ENCODE measurements at places on chromosomes 4 and X.

DNA sequence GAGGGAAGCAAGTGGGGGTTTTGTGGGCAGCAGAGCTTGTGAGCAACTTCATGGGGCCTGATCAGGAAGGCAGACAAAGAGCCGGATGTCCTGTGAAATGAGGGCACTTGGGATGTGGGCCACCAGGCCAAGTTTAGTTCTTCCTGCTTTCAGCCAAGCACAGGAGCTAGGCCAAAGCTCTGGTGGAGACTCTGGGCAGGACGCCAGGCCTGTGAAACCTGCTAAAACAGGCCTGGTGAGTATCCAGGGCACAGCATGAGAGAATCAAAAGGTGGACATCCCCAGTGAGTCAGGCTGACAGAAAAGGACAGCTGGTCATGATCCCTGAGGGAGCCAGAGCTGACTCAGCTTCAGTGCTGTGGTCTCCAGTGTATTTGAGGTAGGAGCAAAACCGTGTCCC is 95.7 kb downstream of the NPNT start:
- no peak for DNase-seq

GRCh38 chrX:2374086-2374485 is 126.7 kb downstream of the DHRSX start:
- no peak for DNase-seq

DNA sequence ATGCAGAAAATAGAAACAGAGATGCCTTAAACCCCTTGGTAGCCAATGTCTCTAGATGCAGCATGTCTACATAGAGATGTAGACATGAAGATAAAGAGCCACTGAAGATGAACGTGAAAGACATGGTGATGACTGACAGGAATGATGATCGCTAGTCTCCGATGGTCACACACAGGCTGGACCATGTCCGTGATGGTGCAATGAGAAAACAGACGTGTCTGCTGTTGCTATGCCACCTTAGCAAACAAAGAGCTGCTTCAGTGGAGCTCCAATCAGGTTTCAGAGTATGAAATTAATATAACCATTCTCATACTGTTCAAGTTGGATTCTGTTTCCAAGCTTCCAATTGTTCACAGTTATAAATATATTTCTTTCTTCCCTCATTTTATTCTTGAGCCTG is 256.5 kb downstream of the CAMK2D start:
- DNase-seq: no peak

DNA sequence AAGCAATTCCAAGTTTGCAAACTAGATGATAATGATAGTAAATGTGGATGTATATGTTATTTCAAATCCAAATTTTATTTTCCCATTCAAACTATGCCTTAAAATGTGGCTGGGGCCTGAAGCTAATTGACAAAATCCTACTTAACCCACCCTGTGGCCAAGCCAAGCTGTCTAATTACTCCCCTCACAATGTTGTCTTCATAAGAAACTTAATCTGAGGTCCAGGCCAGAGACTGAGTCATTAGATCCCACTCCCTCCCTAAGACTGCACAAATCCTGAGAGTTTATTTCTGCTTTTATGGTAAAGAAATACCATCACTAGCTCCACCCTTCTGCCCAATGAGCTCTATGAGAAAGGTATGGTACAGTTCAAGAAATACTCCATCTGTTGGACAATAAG is 16.6 kb downstream of the SMPX start:
- DNase-seq: no peak

GRCh38 chrX:18761750-18762149 is 54.3 kb downstream of the PPEF1 start:
- DNase-seq: no peak

GRCh38 chr4:120633810-120634209 is 288.7 kb downstream of the PRDM5 start:
- no peak for DNase-seq

- no peak for DNase-seq
These were observed 223.0 kb upstream of the EPHA5 start for GRCh38 chr4:65893271-65893670.

DNA sequence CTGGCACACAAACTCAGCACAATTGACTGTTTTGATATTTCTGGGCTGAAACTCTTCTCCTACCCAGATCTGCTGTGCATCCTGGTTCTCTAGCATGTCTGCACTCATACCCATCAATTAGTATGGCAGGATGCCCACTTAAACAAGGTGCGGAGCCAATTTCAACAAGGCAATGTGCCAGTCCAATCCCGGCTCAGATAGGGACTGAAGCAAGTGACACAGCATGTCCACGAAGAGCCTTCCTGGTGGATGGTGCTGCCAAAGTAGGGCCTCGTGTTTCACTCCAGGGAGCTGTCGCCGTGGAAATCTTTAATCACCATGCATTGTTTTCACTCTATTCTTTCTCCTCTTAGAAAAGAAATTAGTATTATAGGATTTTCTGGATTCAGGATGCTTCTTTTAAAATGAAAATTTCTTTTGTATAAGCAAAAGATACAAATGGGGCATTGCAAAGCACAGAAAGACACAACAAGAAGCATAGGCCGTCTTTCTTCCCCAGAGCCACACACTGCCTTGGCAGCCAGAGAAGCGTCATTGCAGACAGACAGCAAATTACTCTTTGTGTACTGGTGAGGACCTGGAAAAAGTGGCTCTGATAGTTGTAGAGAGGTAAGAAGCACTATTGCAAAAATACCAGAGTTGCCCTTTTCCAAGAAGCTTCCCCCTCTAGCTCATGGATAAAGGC is 40.6 kb upstream of the LSM6 start:
- DNase-seq: no peak

GRCh38 chr4:137432446-137433311 is 99.6 kb downstream of the PCDH18 start:
- no peak for DNase-seq

DNA sequence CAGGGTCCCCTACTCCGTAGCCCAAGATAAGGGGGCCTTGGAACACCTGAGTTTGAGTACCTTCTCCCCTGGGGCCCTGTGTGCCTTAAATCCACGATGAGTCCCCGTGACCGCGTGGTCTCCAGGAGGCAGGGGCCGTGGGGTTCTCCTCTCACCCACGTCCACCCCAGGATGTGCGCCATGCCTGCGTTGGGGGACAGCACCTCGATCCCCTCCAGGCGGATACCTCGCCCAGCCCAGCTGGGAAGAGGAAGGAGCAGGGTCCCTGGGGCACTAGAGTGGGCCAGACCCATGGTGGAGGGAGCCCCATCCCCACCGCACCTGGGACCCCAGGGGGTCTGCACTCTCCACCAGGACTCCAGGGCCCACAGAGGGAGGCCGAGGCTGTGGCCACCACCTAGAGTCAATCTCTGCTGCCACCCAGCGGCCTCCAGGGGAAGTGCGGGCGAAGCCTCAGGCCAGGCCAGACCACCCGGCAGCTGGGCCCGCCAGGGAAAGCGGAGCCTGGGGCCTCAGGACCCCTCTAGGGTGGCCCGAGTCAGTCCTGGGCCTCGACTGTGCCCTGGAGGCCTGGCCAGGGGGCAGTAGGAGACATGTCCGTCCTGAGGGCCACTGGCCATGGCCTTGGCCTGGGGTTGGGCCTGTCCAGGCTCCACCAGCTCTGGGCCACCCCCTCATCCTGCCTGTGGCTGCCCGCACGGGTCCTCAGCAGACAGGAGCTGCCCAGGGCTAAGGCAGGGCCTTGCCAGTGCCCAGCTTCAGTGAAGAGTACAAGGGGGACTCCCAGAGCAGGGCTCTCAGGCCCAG is 55.0 kb downstream of the FAM53A start:
- peak; percentile 5 for DNase-seq

- no peak for DNase-seq
These were observed 597.5 kb upstream of the PCDH7 start for GRCh38 chr4:30122711-30123110.

DNA sequence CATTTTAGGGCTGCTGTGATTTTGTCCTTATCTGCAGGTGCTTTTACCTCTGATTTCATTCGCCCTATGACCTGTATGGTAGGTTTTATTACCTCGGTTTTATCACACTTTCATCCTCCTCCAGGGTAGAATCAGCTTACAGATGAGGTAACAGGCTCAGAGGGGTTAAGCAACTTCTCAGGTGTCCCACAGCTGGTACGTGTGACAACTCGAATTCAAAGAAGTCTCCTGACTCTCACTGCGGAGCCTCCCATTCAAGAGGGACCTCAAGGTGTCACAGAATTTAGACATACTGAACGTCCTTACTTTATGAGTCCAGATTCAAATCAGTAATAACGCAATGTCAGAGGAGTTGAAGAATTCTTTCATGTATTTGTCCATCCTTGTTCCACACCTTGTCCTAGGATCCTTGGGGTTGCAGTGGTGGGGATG is 12.5 kb upstream of the KIAA0232 start:
- no peak for DNase-seq

DNA sequence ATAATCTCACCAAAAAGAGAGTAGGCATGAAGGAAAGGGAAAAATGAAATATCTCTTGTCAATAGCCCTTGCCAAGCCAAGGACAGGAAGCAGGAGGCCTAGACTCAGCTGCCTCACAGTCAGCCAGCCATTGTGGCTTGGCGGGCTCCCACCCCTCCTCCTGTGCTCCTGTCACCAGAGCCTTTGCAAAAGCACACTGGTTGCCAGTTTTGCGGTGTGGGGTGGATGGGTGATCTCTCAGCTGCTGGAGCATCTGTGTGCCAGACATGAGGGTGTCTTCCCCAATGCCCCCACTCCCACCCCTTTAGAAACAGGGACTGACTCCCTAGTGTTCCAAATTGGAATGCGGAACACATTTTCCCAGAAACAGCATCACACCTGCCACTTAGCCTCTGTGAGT is 26.1 kb downstream of the ARHGEF6 start:
- DNase-seq: no peak

DNA sequence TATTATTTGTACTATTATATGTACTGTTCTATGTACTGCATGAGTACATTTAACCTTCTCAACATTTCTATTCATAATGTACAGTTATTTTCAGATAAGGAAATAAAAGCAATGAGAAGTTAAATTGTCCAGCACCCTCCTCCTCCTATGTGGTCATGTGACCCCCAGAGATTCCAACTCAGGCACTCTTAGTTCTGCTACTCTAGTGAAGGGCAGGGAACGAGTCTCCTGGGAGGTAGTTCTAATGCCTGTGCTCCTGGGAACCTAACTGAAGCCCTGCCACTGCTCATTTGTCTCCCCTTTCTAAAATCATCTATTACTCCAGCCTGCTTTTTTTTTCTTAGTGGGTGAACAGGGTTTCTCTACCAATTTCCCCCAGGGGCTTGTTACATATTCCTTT is 105.9 kb upstream of the GPRIN3 start:
- DNase-seq: no peak

- DNase-seq: no peak
These were observed 7.2 kb downstream of the PHOX2B start for GRCh38 chr4:41741354-41741753.

DNA sequence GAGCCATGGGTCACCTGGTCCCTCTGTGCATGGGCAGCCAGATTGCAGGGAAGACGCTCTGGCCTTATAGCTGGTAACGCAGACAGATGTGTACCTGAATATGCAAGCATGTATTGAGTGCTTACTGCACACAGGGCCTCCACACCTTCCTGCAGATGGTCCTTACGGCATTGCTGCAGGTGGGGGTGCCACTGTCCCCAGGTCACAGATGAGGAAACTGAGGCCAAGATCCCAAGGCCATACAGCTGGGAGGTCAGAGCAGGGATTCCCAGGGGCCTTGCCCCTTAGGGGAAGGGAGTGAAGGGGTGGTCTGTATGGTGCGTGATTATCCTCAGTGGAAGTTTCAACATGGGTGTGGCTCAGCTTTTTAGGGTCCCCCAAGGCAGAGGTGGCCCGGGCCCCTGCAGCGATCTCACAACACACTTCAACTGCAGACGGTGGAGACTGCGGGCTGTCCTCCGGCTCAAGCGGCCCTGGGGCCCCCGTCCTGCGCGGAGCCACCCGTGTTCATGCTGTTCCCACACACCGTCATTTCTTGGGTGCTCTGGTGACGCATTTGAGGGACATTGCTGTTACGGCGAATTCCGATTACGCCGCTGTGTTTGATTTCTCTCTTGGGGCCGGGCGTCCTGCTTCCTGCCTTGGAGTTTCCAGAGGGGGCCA is 8.1 kb downstream of the DOK7 start:
- DNase-seq: no peak

DNA sequence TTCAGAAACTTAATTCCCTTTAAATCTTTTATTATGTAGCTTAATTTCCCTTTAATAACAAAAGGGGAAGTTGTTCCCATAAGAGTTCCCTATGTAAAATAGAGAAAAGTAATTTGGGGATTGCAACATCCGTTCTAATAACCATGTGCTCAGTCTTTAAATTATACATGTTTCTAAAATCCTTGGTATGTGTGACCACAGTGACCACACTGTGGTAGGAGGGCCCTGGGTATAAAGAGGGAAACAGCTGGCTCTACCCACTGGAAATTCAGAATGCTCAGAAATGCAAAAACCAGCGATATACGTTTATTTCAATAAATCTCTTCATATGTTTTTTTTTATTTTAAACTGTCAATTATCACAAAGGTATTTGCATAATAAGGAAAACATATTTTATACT is 219.1 kb downstream of the FGF13 start:
- DNase-seq: no peak

DNA sequence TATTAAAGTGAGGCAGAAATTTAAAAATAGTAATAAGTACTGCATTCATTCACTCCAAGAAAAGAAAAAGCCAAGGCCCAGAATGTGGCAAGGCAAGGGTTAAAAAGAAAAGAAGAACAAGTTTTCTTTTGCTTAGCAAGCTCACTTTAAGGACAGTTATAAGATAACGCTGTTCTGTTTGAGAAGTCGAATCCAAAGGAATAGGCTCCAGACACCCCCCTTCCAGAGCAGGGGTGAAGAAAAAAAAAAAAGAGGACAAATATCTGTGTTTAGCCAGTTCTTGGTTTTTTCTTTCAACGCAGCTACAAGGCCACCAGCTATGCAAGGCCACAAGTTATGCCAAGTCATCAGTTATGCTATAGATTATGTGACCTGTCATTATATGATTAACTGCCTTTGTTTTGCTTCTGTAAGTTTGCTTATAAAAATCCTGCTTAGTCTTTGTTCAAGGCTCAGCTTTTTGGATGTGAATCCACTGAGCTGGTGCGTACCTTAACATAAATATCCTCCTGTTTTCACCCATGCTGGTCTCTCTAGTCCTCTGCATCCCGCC is 1.4 kb downstream of the GRK4 start:
- DNase-seq: no peak

DNA sequence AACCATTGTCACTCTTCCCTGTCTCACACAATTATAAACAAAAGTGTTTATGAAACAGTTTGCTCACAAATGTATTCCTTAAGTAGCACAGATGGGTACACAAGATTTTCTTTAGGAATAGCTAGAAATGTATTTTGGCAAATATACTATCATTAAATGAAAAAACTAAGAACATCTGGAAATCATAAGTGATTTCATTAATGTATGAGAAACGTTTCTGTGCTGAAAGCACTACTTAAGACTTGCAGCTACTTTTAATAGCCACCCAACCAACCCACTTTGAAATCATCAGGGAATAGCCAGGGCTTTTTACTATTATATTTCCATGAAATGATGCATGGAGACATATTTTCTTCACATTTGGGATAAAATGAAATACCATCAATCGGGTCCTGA is 62.3 kb upstream of the NAP1L5 start:
- no peak for DNase-seq

GRCh38 chr4:89067417-89067816 is 10.4 kb upstream of the FAM13A start:
- no peak for DNase-seq
